HEK293T (cell line): ENCODE measurements at places on chromosomes 2 and 18.
A peak's percentile ranks its signal among the peaks of the same experiment; 100 is the strongest.

DNA sequence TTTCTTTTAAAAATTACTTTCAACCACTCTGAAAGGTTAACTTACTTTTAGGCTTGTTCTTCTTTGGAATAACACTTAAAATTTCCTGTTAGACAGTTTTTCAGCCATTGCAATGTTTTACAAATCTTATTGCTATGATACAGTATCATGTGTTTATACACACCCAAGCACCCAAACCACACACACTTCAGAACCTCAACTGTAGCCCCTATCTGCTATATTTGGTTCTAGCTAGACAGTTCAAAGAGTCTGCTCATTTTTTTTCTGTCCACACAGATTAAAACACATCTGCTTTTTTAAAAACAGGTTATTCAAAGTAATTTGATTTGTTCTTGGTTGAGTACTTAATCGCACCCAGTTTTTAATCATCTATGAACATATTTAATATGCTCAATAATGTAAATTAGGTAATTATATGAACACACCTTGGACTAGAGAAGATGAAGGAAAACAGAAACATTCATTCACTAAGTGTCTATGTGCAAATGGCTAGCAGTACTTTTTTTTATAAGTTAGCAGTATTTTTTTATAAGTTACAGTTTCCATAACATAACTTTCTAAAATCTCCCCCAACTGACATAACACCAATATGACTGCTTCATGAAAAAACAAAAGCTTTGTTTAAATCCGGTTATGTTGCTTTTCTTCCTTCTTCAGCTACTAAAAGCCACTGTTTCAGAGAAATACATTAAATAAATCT, 17.6 kb downstream of the FBXO11 start:
- no peak for DNase-seq

DNA sequence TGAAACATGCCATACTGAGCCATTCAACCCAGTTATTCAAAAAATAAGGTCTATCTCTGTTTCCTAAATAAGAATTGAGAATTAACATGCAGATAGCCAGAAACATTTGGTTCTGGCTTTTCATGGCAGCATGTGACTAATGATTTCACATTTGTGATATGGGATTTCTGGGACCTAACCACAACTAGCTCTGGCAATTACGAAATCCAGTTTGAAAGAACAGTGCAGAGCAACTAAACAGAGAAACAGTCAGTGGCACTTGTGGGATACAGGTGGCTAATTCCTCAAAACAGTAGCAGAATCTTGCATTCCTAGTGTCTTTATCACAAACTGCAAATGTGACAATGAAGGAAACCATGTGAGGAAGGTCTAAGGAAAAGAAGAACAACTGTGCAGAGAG, 637.8 kb upstream of the CHAC2 start:
- DNase-seq = no peak

DNA sequence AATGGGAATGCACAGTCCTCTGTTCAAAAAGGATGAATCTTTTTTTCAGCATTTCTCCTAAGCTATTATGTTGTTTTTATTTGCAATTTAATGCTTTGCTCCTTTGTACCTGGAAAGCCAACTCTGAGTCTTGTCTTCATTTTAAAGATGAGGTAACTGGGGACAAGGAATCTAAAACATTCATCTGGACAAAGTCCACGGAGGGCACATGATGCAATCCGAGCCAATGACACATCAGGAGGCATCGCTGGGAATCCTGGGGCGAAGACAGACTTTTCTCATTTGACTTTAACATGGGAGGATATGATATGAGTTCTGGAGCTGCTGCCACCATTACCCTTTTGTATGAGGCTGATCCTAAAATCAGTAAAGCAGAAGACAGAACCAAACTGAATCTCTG, 116.5 kb upstream of the REG3G start:
- DNase-seq = no peak

GRCh38 chr2:9821805-9822445, 21.3 kb upstream of the TAF1B start:
- no peak for DNase-seq

DNA sequence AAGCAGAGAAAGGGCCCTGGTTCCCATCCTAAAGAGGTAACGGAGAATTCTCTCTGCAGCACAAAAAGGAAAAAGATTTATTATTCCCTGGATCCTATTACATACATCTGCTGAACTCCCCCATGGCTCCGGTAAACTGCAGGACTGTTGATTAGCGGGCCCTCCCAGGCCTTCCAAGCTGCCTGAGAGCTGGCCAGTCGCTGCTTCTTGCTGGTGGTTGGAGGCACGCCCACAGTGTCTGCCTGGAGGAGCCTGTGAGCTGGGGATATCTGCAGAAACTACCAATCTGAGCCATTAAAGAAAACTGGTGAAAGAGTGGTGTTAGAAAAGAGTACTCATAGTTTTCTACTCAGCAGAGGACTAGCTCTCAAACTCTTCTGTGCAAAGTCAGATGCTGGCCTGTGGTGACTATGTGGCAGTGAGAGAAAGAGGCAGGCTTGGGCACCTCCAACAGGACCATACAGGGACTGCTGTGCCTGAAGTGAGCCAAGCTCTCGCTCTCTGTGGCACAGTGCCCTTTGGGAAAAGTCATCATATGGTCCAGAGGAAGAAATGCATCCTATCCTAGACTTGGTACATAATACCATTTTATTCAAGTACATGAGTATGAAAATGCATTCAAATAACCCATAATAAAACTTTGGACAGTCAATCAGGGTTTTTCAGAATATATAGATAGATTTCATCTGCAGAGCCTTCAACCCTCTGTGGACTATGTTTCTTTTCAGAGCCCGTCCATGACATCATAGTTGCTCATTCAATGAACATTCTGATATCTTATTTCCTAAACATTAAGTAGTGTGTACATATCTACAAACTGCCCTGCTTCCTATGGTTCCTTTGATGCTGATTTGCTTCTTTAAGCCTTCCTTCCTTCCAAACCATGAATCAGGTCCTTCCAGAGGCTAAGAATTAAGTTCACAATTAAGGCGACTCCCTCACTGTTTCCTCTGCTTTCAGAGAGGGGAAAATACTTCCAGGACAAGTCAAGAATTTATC, 242.0 kb upstream of the LYPD1 start:
- peak; percentile 27 for DNase-seq

GRCh38 chr2:157557770-157558169, 70.9 kb downstream of the ACVR1C start:
- no peak for DNase-seq

DNA sequence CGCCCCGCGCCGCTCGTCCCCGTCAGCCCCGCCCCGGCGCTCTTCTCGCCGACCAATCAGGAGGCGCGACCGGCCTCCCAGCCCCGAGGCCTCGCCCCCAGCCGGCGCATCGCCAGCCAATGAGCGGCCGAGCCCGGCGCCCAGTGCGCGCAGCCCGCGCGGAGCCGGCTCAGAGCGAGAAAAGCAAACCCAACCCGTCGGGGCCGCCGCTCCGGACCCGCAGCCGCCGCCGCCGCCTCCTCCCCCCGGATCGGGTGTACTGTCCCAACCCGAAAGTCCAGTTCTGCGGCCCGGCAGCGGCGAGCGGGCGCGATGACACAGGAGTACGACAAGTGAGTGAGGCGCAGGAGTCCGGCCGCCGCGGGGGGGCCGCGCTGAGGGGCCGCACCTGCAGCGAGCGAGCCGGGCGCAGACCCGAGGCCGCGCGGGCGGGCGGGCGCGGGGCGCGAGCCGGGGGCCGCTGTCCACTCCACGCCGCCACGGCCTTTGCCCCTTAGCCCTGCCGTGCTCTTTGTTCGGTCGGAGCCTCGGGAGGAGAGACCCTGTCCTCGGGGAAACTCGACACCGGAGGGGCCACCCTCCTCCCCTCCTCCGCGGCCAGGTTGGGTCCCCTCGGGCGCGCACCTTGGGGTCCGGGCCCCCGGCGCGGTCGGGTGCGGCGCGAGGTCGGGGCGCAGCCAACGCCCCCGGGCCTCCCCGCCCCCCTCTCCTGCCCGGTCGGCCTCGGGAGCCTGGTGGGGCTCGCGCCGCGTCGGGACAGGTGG, at the start of gene GRHL1:
TSS of gene GRHL1 (plus strand) at position 172 of the 764 bp plus-strand sequence. CDS start at position 313, 141 bp downstream.
- DNase-seq = peak; percentile 98

DNA sequence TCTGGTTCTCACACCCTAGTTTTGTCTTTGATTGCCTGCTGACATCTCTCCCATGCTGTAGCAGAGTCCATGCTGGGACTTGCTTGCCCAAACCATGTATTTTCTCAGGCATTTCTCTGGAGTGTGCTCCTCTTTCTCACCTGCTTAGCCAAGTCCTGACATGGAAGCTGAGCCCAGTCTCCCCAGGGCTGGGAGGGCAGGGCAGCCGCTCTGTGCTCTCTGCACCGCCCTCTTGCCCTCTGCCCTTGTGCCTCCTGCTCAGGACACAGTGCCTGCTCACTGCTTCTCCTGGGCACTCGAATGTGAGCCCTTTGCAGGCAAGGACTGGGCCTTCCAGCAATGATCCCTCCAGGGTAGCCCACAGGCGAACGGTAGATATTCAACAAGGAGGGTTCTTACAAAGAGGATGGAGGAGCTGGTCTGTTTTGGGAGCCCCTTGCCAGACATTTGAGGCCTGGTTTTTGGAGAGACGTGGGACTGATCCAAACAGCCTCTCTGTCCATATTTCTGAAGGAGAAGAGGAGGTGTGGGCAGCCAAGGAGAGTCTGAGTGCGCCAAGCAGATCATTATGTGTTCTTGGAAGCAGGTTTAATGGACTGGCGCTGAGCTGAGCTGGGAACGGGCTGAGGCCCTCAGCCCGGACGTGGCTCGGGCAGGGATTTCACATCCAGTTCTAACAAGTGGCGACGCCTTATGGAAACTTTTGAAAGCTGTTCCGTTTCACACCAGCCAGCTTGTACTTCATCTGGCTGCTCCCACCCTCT, 4.0 kb downstream of the SLC14A2 start:
- no peak for DNase-seq

- no peak for DNase-seq
Measured at GRCh38 chr18:26190506-26190905, 35.7 kb upstream of the TAF4B start.

GRCh38 chr2:183035954-183036669, 2.1 kb downstream of the NCKAP1 start:
- DNase-seq = no peak

GRCh38 chr2:39000552-39000951, 110.9 kb downstream of the ARHGEF33 start:
- no peak for DNase-seq

DNA sequence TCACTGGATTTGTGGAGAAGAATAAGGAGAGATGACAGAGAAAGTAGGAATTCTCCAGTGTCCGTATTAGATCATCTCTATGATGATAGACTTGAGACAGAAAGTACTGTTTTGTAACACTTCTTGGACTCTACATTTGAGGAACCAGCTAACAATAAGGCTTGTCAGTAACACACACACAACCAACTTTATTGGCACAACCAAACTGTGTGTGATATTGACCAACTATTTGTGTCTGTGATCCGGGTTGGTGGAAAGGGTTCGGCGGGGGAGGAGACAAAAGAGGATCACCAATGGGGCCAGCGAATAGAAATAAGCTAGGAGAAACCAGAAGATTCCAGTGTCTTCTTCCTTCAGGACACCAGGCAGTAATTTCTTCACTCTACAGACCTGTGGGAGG, 79.8 kb downstream of the MARCHF4 start:
- no peak for DNase-seq

- DNase-seq = no peak
Measured at GRCh38 chr2:131557558-131558321, 30.1 kb downstream of the CCDC74A start.

DNA sequence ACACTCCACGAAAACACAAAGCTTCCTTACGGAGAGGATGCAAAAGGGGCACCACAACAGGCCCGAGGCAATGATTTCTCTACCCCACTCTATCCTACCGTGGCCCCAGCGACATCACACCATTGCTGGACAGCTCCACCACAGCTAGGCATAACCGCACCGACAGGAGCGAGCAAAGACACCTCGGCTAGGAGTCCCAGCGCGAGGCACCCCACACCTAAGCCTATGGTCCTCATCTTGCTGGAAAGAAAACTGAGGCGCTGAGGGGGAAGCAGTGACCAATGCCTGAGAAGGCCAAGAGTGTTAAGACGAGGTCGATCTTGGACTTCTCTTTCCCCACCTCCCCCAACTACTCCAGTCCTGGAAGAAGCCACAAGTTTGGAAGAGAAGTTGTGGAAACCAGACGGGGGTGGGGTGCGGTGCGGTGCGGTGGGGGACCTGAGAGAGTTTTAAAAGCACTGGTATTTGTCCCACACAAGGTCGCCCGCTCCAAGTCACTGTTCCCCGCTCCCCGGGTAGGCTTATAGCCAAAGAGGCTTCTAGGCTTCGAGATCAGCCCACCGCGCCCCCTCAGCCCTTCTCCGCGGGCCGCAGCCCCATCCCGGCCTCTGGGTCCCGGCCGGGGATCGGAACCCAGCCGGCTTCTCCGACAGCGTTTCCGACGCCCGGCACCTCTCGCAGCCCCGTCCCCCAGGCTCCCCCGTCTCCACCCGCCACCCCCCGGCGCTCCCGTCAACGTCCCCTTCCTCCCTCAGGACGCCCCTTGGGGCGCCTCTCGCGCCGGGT, 766 bp downstream of the PDE6D start:
- peak; percentile 27 for DNase-seq

DNA sequence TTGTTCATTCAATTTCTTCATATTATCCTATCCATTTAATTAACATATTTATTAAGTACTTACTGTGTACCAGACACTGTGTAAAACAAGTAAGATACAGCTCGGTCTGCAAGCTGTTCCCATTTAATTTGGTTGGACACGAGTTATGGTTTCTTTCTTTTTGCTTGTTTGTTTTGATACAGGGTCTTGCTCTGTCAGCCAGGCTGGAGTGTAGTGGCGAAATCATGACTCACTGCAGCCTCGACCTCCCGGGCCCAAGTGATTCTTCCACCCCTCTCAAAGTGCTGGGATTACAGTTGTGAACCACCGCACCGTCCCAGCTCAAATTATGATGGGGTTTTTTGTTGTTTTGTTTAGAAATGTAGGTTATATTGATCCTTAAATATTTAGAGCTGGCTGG, 9.0 kb downstream of the CYBRD1 start:
- no peak for DNase-seq

DNA sequence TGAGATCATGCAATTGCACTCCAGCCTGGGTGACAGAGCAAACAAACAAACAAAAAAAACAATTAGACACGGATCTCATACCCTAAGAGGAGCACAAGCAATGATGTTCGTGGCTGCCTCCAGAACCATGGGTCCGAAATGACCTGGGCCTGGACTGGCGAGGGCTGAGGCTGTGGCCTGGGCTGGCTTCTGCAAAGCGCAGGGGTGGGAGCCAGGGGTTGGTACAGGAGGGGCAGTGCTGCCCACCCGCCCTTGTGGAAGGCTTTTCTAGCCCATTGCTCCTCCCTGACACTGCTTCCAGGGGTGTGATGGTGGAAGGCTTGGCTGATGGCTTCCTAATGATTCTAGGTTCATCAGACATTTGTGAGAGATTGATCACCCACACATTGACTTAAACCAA, 167.8 kb downstream of the FHOD3 start:
- no peak for DNase-seq

- DNase-seq = no peak
Measured at GRCh38 chr18:7908681-7909299, 341.7 kb downstream of the PTPRM start.

- no peak for DNase-seq
Measured at GRCh38 chr18:45478889-45479288, 136.4 kb upstream of the SLC14A2 start.
